ENCODE measurements at places on chromosomes 1 and 21.

- no peak for DNase-seq
Observed at GRCh38 chr1:21188235-21188634, 11.5 kb upstream of the EIF4G3 start.

- no peak for DNase-seq
Observed at GRCh38 chr1:27517907-27518718, 28.1 kb upstream of the WASF2 start.

DNA sequence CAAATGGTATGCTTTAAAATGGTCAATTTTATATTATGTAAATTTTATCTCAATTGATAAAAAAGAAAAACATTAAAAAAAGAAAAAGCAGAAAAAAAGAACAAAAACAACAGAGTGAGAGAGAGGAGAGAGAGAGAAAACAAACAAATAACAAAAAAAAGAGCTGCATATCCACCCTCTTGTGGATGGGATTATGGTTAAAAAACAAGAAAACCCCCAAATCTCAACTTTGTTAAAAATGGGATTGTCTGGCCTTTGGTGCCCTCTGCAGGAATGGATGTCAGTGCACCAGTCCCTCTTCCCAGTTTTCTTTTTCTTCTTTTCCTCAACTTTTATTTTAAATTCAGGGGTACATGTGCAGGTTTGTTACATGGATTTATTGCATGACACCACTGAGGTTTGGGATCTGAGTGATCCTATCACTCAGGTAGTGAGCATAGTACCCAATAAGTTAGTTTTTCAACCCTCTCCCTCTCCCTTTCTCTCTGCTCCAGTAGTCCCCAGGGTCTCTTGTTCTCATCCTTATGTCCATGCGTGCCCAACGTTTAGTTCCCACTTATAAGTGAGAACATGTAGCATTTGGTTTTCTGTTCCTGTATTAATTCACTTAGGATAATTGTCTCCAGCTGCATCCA, 28.1 kb downstream of the RNF187 start:
- no peak for DNase-seq

DNA sequence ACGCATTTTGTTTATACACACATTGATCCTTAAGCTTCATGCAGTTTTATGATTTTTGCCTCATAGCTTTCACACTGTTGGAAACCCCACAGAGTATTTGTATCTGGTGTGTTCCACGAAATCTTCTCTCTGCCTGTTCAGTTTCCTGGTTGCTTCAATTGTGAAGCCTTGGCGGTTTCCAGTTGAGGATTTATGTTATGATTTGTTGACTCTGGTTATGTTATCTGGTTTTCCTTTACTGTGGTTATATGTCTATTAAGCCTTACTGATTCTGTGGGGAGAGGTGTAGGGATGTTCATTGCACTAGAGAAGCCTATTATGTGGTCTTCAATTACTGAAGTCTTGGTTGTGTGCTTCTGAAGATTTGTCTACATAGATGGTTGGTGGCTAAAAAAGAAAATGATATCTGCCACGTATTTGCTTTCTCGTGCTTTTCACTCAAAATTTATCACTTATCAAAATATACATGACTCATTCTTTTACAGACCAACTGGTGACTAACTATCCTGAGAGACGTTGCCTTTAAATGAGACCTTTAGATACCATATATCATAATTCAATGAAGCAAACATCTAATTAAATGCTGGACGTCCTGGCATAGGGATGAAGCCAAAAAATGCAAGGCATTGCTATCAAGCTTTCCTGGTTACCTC, 488.0 kb upstream of the B3GALT2 start:
- DNase-seq, result no peak

DNA sequence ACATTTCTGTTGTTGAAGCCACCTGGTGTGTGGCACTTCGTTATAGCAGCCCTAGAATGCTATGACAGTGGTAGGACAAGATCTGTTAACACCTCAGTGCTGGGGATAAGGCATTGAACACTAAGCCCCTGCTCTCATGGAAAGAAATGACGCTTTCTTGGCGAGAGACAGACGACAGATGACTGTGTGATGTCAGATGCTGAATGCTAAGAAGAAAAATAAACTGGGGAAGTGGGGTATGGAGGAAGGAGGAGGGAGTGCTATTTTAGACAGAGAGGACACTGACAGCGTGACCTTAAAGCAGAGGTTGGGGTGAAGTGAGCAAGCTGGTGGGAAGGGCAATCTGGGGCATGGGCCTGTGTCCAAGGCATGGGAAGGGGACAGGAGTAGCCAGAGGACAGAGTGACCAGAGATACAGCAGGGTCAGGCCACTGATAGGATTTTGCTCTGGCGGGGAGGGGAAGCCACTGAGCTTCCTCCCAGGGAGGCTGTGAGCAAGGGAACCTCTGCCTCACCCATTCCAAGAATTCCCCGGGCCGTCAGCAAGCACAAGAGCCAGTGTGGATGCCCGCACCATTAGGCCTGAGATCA, 15.2 kb downstream of the DOP1B start:
- no peak for DNase-seq

GRCh38 chr1:158425027-158425426, 1.0 kb downstream of the OR10K2 start:
- no peak for DNase-seq

GRCh38 chr21:42591170-42591869, 62.1 kb upstream of the PDE9A start:
- no peak for DNase-seq

GRCh38 chr1:108200687-108201051, 526 bp upstream of the SLC25A24 start:
- no peak for DNase-seq

- DNase-seq, result no peak
Observed at GRCh38 chr1:107479865-107480350, 339.1 kb downstream of the NTNG1 start.

- DNase-seq, result no peak
Observed at GRCh38 chr21:25682382-25682781, 43.3 kb downstream of the JAM2 start.
